Stimulated activated CD4-positive, alpha-beta T cell treated with anti-CD3 and anti-CD28 coated beads, TNF-alpha, amount 100 ng/mL, for 24 hours (primary cell): ENCODE measurements at places on chromosomes 11 and 22.

DNA sequence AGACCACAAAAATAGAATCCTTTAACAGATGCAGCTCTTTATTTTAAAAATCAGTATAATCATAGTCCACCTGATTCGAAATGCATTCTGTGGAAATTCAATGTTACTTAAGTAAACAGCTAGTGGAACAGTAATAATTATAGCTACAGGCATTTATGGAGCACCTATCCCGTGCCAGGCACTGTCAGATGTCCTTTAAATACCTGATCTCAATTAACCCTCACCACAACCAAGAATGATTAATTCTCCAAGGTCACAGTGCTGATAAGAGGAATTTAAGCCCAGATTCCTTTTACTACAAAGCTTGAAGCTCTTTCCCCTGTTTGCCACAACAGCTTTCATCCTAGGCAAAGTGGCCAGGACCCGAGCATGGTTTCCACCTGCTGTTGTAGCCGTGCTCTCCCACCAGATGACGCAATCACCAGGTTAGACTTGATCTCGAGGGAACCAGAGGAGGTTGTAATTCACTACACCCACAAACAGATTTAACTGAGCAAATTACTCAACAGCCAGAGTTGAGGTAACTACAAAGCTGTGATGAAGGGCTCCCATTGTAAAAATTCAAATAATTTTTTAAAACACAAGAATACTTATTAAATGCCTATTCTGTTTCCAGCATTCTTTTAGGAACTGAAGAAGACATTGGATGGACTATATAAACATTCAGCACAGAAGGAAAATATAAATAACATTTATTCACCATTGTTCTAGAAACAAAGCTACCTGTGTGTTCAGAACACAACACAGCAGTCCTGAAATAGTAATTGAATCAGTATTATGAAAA is 10.3 kb downstream of the PRDM10 start:
- peak; percentile 12 for DNase-seq

GRCh38 chr11:61162092-61162941 is 1.1 kb upstream of the VPS37C start:
- peak; percentile 18 for DNase-seq

DNA sequence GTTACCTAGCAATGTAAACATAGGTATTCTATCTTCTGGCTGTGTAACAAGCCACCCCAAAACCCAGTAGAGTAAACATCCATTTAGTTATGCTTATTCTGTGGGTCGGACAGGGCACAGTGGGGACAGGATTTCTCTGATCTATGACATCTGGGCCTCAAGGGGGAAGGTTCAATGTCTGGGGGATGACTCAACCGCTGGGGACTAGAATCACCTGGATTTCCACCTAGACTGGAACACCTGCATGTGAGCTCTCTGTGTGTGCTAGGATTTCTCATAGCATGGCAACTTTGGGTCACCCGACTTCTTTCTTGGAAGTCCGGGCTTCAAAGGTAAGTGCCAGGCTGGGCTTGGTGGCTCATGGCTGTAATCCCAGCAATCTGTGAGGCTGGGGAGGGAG is 36.5 kb upstream of the MICAL2 start:
- no peak for DNase-seq

GRCh38 chr22:26581026-26581425 is 8.9 kb downstream of the TPST2 start:
- no peak for DNase-seq

GRCh38 chr11:44767421-44767820 is 40.7 kb downstream of the TSPAN18 start:
- DNase-seq = no peak

DNA sequence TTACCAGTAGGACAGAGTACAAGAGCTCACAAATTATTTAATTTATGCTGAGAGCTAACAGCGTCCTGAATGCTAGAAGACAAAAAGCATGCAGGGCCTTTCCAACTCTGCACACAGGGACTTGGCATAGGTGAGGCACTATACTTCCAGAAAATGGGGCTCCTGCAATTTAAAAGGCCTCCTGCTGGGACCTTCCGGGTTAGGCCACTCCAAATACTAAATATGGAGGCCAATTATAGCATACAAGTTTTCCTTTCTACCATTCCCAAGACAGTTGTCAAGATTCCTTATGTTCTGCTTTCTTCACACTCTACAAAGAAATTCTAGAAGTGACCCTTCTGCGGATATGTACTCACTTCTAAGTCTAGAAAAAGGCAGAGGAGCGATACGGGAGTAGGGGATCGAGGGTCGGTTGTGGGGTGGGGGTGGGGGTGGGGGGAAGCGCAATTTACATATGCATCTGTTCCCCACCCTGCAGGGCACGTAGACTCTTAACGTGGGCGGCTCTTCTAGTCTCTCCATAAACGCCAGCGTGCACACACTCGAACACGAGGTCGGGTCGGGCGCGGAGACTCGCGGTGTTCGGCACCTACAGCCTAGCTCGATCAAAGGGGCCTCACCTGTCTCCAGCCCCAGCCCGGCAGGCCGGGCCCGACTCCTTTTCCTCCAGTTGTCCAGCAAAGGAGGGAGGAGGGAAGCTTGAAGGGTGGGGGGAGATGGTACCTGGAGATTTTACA is 728 bp downstream of the DCUN1D5 start:
- peak; percentile 18 for DNase-seq

DNA sequence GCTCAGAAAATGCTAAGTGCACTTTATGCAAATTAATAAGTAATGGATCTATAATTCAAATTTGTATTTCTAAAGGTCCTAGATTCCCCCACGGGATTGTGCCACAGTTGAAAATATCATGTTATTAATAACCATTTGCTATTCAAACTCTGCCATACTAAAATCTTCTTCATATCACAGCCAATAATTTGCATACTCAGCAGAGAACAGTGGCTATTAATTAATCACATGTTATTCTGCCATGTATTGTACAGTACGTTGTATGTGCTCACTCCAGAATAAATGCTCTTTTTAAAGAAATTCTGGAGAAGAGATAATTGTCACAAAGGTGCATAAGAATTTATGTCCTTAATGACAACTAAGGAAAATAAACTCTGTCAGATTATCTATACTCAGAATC is 184.9 kb upstream of the LUZP2 start:
- DNase-seq = no peak

- no peak for DNase-seq
These were observed 234.7 kb downstream of the INSC start for GRCh38 chr11:15349413-15349812.

GRCh38 chr11:32931606-32932005 is 39.0 kb downstream of the QSER1 start:
- no peak for DNase-seq

GRCh38 chr11:65375012-65375411 is 7.4 kb downstream of the SLC25A45 start:
- DNase-seq = no peak

GRCh38 chr11:15489281-15489680 is 374.6 kb downstream of the INSC start:
- DNase-seq = no peak

GRCh38 chr11:45739866-45740265 is 65.1 kb upstream of the SLC35C1 start:
- no peak for DNase-seq

- no peak for DNase-seq
These were observed 1.1 kb upstream of the ARHGEF17 start for GRCh38 chr11:73306977-73307322.

DNA sequence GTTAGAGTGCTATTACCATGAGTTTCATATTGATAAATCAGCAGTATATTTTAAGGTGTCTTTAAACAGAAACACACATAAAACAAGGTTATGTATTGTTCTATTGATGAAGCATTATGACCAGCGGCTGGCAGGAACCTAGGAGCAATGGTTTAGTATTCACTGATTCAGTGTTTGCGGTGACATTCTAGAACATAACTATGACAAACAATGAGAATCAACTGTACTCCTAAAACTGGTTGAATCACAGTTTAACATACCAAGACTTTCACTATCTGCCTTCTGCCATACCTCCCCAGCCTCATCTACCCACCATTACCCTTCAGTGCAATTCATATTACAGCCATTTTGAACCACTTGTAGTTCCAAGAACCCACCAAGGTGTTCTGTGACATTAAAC is 8.8 kb downstream of the HOATZ start:
- no peak for DNase-seq

- no peak for DNase-seq
These were observed 20.3 kb downstream of the ARFGAP2 start for GRCh38 chr11:47156333-47156732.

DNA sequence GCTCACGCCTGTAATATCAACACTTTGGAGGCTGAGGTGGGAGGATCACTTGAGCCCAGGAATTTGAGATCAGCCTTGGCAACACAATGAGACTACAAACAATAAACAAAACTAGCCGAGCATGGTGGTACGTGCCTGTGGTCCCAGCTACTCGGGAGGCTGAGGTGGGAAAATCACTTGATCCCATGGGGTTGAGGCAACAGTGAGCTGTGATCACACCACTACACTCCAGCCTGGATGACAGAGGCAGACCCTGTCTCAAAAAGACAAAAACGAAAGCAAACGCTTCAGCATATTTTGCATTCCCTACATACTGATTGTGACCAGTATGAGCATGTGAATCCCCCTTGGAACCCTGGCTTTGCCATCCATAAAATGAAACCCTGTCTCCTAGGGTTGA is 33.9 kb upstream of the MN1 start:
- DNase-seq = no peak

GRCh38 chr11:120703358-120704152 is 192.0 kb downstream of the GRIK4 start:
- no peak for DNase-seq

- no peak for DNase-seq
These were observed 169.1 kb upstream of the B3GAT1 start for GRCh38 chr11:134581121-134581626.

GRCh38 chr11:1231396-1232020 is 8.6 kb downstream of the MUC5B start:
- no peak for DNase-seq

DNA sequence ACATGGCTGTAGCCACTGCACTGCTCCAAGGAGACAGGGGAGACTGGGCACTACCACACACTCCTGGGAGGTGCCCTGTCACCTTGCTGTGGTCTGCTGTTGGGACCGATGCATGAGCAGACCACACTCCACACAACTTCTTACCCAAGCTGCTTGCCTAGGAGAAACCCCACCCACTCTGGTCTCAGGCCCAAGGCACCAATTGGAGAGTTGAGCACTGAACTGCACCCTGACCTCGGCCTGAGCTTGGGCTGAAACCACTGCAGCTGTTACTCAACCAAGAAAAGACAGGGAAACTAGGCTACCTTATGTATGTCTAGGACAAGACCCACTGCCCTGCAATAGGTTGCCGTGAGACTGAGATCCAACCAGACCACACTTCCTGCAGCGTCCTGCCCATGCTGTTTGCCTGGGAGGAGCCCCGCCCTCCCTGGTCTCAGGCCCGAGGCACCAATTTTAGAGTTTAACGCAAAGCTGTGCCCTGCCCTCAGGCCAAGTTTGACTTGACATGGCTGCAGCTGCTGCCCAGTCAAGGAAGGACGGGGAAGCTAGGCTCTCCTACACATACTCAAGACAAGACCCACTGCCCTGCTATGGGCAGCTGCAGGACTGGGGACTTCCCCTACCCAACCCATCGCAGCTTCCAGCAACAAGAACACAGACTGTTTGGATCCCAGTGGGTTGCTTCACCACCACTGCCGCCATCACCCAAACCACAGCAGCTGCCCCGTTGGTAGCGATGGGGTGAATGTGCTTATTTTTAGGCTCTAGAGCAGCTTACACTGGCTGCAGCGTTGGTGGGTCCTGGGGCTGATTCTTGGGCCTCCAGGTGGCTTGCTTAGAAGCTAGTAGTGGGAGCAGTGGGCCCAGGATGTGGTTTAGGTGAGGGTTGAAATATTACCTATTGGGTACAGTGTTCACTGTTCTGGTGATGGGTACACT is 66.8 kb downstream of the BRD1 start:
- no peak for DNase-seq

GRCh38 chr11:134033276-134033675 is 35.6 kb upstream of the JAM3 start:
- DNase-seq = no peak

DNA sequence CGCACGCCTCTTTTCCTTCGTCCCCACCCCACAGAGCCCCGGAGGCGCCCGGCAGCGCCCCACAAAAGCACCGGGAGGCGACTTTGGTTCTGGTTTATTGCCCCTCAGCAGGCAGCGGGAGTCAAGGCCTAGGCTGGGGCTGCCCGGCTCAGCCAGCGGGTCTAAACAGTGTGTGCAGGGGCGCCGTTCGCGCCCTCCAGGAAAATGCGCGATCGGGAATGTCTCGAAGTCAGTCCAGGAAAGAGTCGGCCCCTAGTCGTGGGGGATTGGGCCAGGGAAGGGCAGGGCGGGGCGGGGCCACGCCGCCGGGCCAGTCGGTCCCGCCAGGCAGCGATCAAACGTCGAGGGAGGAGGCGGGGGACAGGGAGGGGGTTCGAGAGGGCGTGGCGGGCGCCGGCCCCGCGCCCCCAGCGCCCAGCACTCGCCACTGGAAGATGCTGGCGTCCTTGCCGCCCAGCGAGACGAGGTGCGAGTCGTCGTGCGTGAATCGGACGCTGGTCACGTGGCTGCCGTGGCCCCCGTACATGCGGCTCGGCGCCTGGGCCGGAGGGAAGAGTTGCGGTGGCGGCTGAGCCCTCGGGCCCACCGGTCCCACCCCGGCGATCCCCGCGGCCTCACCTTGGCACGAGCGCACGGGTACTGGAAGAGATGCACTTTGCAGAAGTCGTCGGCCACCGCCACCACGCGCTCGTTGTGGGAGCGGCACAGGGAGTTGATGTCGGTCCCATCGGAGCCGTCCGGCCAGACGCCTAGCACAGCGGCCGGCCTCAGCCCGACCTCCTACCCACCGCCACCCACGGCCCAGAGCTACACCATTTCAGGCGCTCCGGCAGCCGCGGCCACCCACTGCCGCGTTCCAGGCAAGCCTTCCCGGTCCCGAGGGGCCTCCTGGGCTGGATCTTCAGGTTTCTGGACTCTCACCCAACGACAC is 741 bp upstream of the MTA2 start:
- DNase-seq = no peak

DNA sequence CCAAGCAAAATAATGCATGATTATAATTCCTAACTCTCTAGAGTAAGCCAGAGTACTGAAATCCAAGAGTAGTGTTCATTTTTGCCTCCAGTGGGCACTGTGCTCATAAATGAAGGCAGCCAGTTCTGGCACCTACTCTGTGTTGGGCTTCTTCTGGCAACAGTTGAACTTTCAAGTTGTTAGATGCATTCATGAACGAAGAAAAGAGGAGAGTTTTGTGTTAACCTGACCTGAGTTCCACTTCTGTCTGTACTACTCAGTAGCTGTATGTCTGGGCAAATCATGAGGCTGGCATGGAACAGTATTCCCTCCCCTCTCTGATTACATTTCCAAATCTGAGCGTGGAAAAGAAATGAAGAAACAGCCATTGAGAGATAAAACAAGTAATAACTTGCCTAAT is 20.3 kb upstream of the TENM4 start:
- DNase-seq = no peak

DNA sequence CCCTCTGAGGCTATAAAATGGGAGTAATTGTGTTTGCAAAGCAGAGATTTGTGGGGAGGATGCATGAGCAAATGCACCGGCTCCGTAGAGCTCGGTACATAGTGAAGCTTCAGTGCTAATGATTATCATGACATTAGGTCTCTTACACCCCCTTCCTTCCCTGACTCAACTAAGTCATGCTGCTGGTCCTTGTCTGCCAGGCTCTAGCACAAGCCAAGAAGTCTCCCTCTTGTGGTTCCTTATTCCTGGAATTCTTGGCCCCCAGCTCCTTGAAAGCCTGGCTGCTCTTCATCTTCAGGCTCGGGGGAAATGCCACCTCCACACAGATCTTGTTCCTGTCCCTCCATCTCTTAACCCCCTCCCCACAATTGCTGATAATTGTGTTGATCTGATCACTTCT is 45.7 kb upstream of the SYT13 start:
- DNase-seq = no peak

- DNase-seq = no peak
These were observed 14.1 kb downstream of the DEAF1 start for GRCh38 chr11:680970-681369.
